PC-3 (cell line): ENCODE measurements at places on chromosomes 1 and 21. TPM values are rescaled to one million over a fixed set of nuclear protein-coding genes. Genes with fewer than 3 reads are reported as not detected.

The CTPS1 gene
- total RNA-seq: 63.4 and 122 TPM in 2 replicates

The UQCRHL gene
- 8.7 and 11.2 TPM in 2 replicates for total RNA-seq

The MNDA gene
- total RNA-seq: not detected in 2 replicates

The MCOLN2 gene
- 11.7 and 24.6 TPM in 2 replicates for total RNA-seq

The ARHGEF10L gene
- total RNA-seq: 11.2 and 11.3 TPM in 2 replicates

The ISG20L2 gene
- 39.2 and 51.7 TPM in 2 replicates for total RNA-seq

The ORC1 gene
- 23.7 and 28.9 TPM in 2 replicates for total RNA-seq

The KCNC4 gene
- 1.6 and 3.6 TPM in 2 replicates for total RNA-seq

The GIPC2 gene
- not detected in 2 replicates for total RNA-seq

The PDPN gene
- total RNA-seq: 0.29 and 0.47 TPM in 2 replicates

The LIPI gene
- not detected in 2 replicates for total RNA-seq

The ZNF695 gene
- total RNA-seq: 14.7 and 15.8 TPM in 2 replicates

The SPRR2F gene
- not detected in 2 replicates for total RNA-seq

The FNDC5 gene
- total RNA-seq: 0.22 and 0.35 TPM in 2 replicates

The UBE2J2 gene
- 182 and 200 TPM in 2 replicates for total RNA-seq

The SPRR2B gene
- total RNA-seq: not detected in 2 replicates

The GPR3 gene
- total RNA-seq: 4.7 TPM in 2 replicates

The SH2D1B gene
- 0.04 TPM in 1 of 2 replicates, not detected in the other for total RNA-seq
